AG09309 (cell line): ENCODE measurements at places on chromosomes 11 and 22.
A peak's percentile ranks its signal among the peaks of the same experiment; 100 is the strongest.

DNA sequence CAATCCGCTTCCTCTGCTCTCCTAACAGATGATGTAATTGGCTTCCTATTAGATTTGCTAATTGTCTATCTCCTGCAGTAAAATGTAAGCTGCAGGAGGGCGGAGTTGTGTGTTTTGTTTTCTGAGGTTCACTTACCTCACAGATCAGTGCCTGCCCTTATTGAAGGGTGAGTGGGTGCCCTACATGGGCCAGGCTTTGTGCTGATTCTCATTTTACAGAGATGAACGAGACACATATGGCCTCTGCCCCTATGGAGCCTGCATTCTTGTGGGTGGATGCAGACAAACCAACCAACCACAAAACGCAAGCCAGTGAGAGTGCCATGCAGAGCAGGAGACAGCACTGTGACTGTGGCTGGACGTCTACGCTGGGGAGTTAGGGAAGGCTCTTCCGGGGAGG lies 9.9 kb downstream of the TESMIN start:
- no peak for DNase-seq

- no peak for DNase-seq
Measured at GRCh38 chr11:59761993-59762392, 6.8 kb downstream of the STX3 start.

DNA sequence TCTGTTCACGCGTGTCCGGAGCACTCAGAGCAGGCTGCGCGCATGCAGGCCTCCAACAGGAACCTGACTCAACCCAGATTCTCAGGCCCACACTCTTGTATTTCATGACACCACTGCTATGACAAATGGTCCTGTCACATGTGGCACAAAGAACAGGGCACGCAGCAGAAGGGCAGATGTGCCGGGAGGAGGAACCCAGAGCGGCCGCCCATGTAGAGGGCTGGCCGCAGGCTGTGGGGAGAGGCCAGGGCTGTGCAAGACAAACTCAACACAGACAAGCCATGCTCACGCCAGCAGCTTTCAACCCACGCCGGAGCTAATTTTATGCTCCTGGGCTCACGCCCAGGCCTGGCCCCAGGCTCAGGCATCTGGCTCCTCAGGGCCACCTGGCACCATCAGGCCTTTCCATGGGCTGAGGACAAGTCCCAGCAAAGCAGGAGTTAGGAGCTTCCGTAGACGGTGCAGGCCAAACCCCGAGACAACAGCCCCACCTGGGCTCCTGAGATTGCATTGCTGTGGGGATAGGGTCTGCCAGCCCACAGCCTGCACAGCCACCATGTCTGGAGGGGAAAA lies 40.0 kb downstream of the DUSP8 start:
- DNase-seq = peak; percentile 5

- no peak for DNase-seq
Measured at GRCh38 chr11:737366-737765, 9.9 kb upstream of the TALDO1 start.

DNA sequence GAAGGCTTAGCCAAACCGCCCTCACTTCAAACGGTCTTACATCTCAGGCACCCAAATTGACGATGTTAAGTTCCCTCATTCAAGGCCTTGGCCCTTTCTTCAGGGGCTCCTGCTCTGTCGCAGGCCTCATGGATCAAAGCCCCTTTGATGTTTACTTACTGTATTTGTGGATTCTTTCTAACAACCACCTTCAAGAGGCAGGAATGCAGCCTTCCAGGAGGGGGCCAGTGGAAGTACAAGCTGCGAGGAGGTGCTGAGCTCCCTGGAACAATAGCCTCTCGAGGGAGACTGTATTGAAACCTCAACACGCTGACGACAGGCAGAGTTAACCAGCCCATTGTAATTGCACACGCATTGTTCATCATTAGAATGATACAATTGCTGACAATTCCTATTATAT lies 209.1 kb downstream of the ST3GAL4 start:
- DNase-seq = no peak

- DNase-seq = no peak
Measured at GRCh38 chr11:118663902-118664301, 15.5 kb downstream of the TREH start.

GRCh38 chr22:37079668-37080171 lies 28.2 kb downstream of the KCTD17 start:
- DNase-seq = no peak

DNA sequence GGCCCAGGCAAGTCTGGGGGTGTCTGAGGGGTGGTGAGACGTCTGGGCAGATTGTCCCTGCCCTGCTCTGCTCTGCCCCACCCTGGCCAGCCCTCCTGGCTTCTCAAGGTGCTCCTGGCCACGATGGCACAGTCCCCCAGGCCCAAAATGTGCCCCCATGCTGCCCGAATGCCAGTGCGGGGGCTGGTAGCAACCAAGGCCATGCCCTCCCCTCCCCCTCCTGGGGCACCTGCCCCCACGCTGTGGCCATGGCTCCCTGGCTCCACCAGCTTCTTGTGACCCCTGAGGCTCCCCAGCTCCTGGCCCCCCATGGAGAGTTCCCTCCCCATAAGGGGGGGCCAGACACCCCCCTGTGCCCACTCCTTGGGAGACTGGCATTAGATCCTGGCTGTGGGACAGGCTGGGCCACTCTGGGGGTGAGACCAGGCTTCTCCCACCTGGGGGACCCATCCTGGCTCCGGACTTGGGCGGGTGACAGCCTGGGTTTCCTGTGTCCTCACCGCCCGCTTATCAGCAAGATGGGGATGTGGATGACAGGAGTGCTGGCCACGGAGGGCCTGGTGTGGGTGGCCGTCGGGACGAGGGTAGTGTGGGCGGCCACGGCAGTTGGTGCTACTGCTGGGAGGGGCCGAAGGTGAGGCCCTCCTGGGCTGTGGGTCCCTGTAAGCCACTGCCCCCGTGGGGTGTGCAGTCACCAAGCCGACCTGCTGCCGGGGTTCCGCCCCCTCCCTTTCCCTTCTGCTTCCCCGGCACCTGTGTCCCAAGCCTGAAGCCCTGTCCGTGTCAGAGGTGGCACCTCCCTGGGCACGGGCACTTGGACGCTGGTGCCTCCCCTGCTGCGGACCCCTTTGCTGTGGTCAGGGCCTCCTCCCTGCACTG lies 15.9 kb upstream of the MUC6 start:
- no peak for DNase-seq

DNA sequence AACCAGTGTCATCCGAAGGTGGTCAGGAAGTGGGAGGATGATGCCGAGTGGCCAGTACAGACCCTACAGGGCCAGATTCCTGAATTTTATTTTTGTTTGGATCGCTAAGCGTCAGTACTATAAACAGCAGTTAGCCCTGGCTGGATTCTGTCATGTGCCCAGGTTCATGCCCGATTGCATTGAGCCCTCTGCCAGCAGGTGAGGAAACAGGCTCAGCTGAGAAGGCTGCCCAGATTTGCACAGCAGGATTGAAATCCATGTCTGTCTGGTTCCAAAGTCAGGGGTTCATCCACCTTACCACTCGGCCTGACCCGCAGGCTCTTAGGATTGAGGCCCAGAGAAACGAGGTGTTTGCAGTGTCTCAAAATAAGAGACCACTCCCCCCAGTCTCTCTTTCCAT lies 9.1 kb upstream of the TBC1D22A start:
- no peak for DNase-seq

DNA sequence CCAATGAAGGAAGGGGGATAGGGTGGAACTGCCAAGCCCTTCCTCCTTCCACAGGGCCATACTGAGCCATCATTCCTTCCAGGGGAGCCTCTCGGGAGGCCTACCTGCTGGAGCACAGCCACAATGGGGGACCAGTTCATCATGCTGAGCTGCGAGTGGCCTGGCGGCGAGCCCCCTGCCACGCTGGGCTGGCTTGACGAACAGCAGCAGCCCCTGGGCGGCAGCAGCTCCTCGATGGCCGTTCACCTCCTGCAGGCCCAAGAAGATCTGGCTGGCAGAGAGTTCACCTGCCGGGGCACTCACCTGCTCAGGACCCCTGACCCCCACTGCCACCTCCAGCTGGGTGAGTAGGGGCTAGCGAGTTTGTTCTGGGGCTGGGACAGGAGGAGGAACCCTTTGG lies 5.9 kb downstream of the VSIG10L2 start:
- no peak for DNase-seq

DNA sequence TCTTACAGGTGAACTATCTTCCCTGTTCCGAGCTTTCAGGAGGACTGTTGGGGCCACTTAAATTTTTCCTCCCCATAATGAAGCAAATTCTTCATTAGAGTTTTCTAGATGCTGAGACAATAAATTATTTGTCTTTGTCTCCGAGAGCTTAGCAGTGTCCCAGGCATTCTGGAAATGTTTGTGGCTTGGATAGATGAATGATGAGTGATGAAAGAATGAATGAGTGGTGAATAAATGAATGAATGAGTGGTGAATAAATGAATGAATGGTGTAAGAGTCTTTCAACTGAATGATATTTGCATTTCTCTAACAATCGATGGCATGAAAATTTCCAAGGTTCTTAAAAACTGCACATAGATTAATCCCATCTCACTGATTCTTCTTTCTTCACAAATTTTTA lies 52.8 kb downstream of the AHNAK start:
- no peak for DNase-seq

- DNase-seq = no peak
Measured at GRCh38 chr11:101866619-101867491, 48.0 kb upstream of the CEP126 start.

- no peak for DNase-seq
Measured at GRCh38 chr11:3178349-3178748, 13.2 kb upstream of the OSBPL5 start.

- no peak for DNase-seq
Measured at GRCh38 chr11:60363542-60364470, 14.5 kb upstream of the MS4A7 start.

GRCh38 chr11:76550781-76551180 lies 106.0 kb downstream of the EMSY start:
- DNase-seq = no peak

DNA sequence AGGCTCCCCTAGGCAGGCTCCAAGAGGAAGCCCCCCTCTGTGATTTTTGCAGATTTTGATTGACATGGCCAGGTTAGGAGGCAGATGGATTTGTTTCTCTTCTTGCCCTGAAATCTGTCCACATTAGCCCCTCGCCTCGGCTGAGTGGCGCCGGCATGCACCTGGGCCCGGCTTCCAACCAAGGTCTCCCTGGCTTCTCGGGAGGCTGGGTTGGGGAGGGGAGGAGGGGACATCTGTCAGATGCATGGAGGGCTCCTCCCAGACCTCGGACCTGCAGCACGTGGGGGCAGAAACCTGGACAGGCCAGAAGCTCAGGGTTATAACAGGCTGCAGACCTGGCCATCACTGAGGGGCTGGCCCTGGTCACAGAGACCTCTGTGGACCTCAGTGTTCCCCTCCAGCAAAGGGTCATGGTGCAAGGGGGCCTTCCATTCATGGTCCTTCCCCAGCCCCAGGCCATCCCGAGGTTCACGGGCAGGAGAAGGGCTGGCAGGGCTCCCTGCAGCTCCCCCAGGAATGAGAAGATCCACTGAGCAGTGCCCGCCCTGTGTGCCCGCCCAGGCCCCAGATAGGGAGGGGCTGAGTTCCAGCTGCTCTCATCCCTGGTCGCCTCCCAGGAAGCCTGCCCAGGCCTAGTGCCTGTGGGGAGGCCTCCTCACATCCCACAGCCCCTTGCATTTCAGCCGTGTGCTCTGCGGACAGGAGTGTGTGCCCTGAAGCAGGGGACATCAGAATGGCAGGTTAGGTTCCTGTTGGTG lies 747.8 kb downstream of the BRD1 start:
- no peak for DNase-seq

GRCh38 chr11:107856981-107857517 lies 1.5 kb downstream of the SLC35F2 start:
- DNase-seq = no peak

DNA sequence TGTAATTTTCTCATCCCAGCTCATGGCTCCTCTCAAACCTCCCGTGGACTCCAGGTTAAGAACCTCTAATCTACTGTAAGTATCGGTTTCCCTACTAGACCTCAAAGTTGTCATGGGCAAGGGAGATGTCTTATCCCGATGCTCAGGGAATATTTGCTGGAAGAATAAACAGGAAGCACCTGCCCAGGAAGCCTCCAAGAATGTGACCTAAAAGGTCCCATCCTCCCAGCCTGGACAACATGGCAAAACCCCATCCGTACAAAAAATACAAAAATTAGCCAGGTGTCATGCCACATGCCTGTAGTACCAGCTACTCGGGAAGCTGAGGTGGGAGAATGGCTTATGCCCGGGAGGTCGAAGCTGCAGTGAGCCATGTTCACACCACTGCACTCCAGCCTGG lies 62.4 kb downstream of the APOL1 start:
- DNase-seq = no peak

DNA sequence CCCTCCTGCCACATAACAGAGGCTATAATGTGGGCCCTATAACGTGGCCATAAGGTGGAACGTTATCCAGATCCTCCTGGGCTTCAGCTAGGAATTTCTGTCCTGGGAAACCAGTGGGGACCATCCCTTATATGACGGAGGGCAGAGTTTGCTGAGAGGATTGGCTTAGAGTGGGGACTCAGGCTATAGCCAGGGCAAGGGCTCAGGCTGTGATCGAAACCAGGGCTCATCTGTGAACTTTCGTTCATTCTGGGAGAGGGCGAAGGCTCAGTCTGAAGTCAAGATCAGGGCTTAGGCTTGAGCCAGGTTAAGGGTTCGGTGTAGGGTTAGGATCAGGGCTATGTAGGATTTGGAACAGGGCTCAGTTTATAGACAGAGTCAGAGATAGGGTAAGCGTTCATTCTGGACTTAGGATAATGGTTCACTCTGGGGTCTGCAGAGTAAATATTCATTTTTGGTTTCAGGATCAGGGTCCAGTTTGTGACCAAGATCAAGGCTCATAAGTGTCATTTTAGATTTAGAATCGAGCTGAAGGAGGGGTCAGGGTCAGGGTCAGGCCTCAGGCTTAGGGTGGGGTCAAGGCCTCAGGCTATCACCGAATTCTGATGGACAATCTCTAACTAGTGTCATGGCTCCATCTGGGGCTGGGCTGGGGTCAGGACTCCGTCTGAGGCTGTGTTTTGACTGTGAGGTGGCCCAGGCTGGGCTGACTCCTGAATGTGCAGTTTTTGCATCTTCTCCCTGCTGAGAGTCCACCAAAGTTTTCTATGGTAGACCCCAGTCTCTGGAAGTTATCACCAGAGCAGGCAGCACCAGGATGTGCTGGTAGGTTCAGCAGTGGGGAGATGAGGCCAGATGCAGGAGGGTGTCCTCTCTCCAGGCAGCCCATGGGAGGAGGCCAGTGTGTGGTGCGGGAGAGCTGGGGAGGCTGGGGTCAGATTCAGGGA lies 33.9 kb upstream of the SOX10 start:
- DNase-seq = no peak

- no peak for DNase-seq
Measured at GRCh38 chr11:89487016-89487415, 4.2 kb downstream of the NOX4 start.
